HT1080 (cell line): ENCODE measurements at places on chromosomes 7 and 10. TPM values are rescaled to one million over a fixed set of nuclear protein-coding genes. Genes with fewer than 3 reads are reported as not detected.

Gene MYH16
- 29.6 and 30.4 TPM in 2 replicates for total RNA-seq

Gene MET
- 108 and 124 TPM in 2 replicates for total RNA-seq

Gene CYP3A5
- total RNA-seq: 0.18 and 0.57 TPM in 2 replicates

Gene TRIM73
- 0.10 TPM in 1 of 2 replicates, not detected in the other for total RNA-seq

Gene HOXA11
- total RNA-seq: not detected in 2 replicates

Gene GPER1
- total RNA-seq: 0.84 and 1.8 TPM in 2 replicates

Gene TCERG1L
- total RNA-seq: not detected in 2 replicates

Gene UBN2
- 1.4 and 1.6 TPM in 2 replicates for total RNA-seq

Gene HOXA13
- 0.70 and 0.88 TPM in 2 replicates for total RNA-seq

Gene PRPS1L1
- not detected in 2 replicates for total RNA-seq

Gene CC2D2B
- not detected in 2 replicates for total RNA-seq

Gene SRGN
- total RNA-seq: 135 and 180 TPM in 2 replicates

Gene TACC2
- 13.3 and 20.3 TPM in 2 replicates for total RNA-seq

Gene NPFFR1
- not detected in 2 replicates for total RNA-seq

Gene SYT15B
- not detected in 2 replicates for total RNA-seq

Gene EBLN1
- 0.29 TPM in 1 of 2 replicates, not detected in the other for total RNA-seq

Gene CBX3
- total RNA-seq: 201 and 202 TPM in 2 replicates

Gene UPK3BL1
- total RNA-seq: 44.0 and 55.2 TPM in 2 replicates

Gene TEX36
- total RNA-seq: 0.27 TPM in 1 of 2 replicates, not detected in the other

Gene CPED1
- total RNA-seq: 13.1 and 18.1 TPM in 2 replicates

Gene ASIC3
- 0.45 TPM in 1 of 2 replicates, not detected in the other for total RNA-seq

Gene GRM3
- total RNA-seq: not detected in 2 replicates

Gene RSPH10B2
- not detected in 2 replicates for total RNA-seq

Gene OR2A5
- total RNA-seq: not detected in 2 replicates

Gene IRF5
- total RNA-seq: 2.3 and 2.6 TPM in 2 replicates

Gene TMEM243
- 33.0 and 34.4 TPM in 2 replicates for total RNA-seq

Gene DNAJB12
- total RNA-seq: 43.8 and 53.5 TPM in 2 replicates

Gene ASB10
- total RNA-seq: not detected in 2 replicates

Gene ZPBP
- not detected in 2 replicates for total RNA-seq

Gene PARP12
- total RNA-seq: 8.8 and 11.7 TPM in 2 replicates

Gene TMEM270
- total RNA-seq: 0.23 TPM in 1 of 2 replicates, not detected in the other

Gene TMEM184A
- 1.1 and 1.5 TPM in 2 replicates for total RNA-seq

Gene SRRM3
- 1.4 and 1.7 TPM in 2 replicates for total RNA-seq

Gene DHX32
- total RNA-seq: 28.6 and 32.7 TPM in 2 replicates

Gene IGFBP1
- total RNA-seq: 0.48 TPM in 1 of 2 replicates, not detected in the other

Gene FAM171A1
- 35.9 and 41.3 TPM in 2 replicates for total RNA-seq

Gene CUZD1
- total RNA-seq: 0.47 and 0.55 TPM in 2 replicates

Gene NUTM2E
- total RNA-seq: not detected in 2 replicates

Gene ZNRF2
- 5.1 and 9.2 TPM in 2 replicates for total RNA-seq

Gene HSPA12A
- 3.4 and 3.7 TPM in 2 replicates for total RNA-seq
